ENCODE measurements at places on chromosomes 7 and 10. TPM values are rescaled to one million over a fixed set of nuclear protein-coding genes. Genes with fewer than 3 reads are reported as not detected.

DNA sequence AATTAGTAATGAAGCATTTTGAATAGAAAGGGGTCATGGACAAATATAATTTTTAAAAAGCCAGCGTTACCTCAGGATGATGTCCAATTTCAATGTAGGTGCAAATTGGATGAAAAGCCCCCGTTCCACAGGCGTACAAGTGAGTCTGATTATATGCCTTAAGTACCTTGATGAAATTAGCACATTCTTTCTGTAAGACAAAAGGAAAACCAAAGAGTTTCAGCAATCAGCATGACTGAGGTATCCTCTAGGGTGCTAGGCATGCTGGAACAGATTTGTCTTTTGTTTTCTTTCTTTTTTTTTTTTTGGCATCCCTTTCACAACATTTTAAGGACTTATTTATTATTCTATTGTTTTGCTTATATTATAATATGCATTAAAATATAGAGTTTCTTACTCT is 84.2 kb downstream of the SEMA3A start:
- no peaks in the 10 kb centered on the region for H3K36me3 ChIP-seq
- H3K27ac ChIP-seq: peak overlapping the region; percentile 89
- peak overlapping the region; percentile 43 for H3K4me3 ChIP-seq
- DNase-seq: no peak
- peaks cover 3% of the 10 kb centered on the region for H3K27me3 ChIP-seq

- no peaks in the 10 kb centered on the region for H3K27me3 ChIP-seq
- H3K4me3 ChIP-seq: no peak overlapping the region
- no peaks in the 10 kb centered on the region for H3K36me3 ChIP-seq
- H3K27ac ChIP-seq: no peak overlapping the region
- H3K4me1 ChIP-seq: peaks cover 31% of the 10 kb centered on the region
Observed at GRCh38 chr10:72106896-72107295, 18.5 kb upstream of the SPOCK2 start.

- H3K27me3 ChIP-seq: peaks cover 4% of the 10 kb centered on the region
- H3K4me3 ChIP-seq: no peak overlapping the region
- no peak overlapping the region for H3K27ac ChIP-seq
- DNase-seq: no peak
- no peaks in the 10 kb centered on the region for H3K4me1 ChIP-seq
Observed at GRCh38 chr7:77881871-77882270, 83.3 kb downstream of the PHTF2 start.

GRCh38 chr10:110691139-110691538 is 47.0 kb downstream of the RBM20 start:
- H3K4me1 ChIP-seq: peaks cover under 1% of the 10 kb centered on the region
- no peak for DNase-seq
- H3K27ac ChIP-seq: no peak overlapping the region
- no peak overlapping the region for H3K4me3 ChIP-seq
- H3K27me3 ChIP-seq: no peaks in the 10 kb centered on the region

GRCh38 chr7:148763622-148764021 is 64.9 kb downstream of the CUL1 start:
- no peak for DNase-seq
- H3K27ac ChIP-seq: no peak overlapping the region
- no peaks in the 10 kb centered on the region for H3K4me1 ChIP-seq
- H3K27me3 ChIP-seq: no peaks in the 10 kb centered on the region
- no peaks in the 10 kb centered on the region for H3K36me3 ChIP-seq
- H3K4me3 ChIP-seq: no peak overlapping the region

- peaks cover 12% of the 10 kb centered on the region for H3K4me1 ChIP-seq
- peak; percentile 59 for DNase-seq
- peak overlapping the region; percentile 99 for H3K4me3 ChIP-seq
- H3K36me3 ChIP-seq: no peaks in the 10 kb centered on the region
Observed at GRCh38 chr10:17644485-17644943, 563 bp downstream of the STAM start.

DNA sequence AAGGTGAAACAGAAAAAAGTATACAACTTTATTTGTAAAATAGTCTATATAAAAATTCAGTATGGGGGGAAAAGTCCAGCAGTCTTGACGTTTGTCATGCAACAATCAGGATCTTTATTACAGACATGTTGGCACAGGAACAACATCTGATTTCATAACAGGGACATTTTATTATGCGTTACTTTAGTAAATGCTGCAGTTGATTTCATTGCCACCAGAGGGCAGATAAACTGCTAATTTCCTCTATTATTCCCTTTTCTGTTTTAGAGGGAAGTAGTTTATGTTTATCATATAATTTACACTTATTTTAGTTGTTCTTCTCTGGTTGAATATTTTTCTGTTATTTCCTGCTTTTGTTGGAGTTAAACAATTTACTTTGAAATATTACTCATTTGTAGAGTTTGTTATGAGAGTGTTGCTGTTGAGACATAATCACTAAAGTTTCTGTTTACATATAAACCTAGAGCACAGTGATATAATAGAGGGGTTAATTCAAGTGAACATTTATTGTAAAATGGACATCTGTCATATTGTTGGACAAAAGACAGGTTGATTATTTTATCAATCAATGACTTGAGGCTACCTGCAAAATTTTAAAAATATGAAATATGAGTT is 3.3 kb downstream of the PLXDC2 start:
- peaks cover 4% of the 10 kb centered on the region for H3K4me1 ChIP-seq
- H3K27ac ChIP-seq: no peak overlapping the region
- peaks cover 8% of the 10 kb centered on the region for H3K27me3 ChIP-seq
- no peaks in the 10 kb centered on the region for H3K36me3 ChIP-seq
- DNase-seq: no peak

- no peaks in the 10 kb centered on the region for H3K4me1 ChIP-seq
- H3K27me3 ChIP-seq: peaks cover 10% of the 10 kb centered on the region
- H3K4me3 ChIP-seq: no peak overlapping the region
- H3K27ac ChIP-seq: no peak overlapping the region
- H3K36me3 ChIP-seq: no peaks in the 10 kb centered on the region
Observed at GRCh38 chr7:152871005-152871677, 111.6 kb downstream of the ACTR3B start.

GRCh38 chr10:11175823-11176243 is 158.2 kb downstream of the CELF2 start:
- no peaks in the 10 kb centered on the region for H3K36me3 ChIP-seq
- no peaks in the 10 kb centered on the region for H3K27me3 ChIP-seq
- peaks cover 22% of the 10 kb centered on the region for H3K4me1 ChIP-seq
- no peak overlapping the region for H3K4me3 ChIP-seq
- H3K27ac ChIP-seq: no peak overlapping the region

- peaks cover 5% of the 10 kb centered on the region for H3K36me3 ChIP-seq
- peaks cover 6% of the 10 kb centered on the region for H3K27me3 ChIP-seq
- no peak overlapping the region for H3K27ac ChIP-seq
- no peak for DNase-seq
- no peak overlapping the region for H3K4me3 ChIP-seq
Observed at GRCh38 chr10:103795634-103796270, 59.6 kb downstream of the SH3PXD2A start.

GRCh38 chr10:33723181-33723580 is 388.7 kb upstream of the NRP1 start:
- H3K36me3 ChIP-seq: peaks cover 4% of the 10 kb centered on the region
- H3K27me3 ChIP-seq: peaks cover 4% of the 10 kb centered on the region
- no peak overlapping the region for H3K4me3 ChIP-seq
- H3K4me1 ChIP-seq: peaks cover 7% of the 10 kb centered on the region

DNA sequence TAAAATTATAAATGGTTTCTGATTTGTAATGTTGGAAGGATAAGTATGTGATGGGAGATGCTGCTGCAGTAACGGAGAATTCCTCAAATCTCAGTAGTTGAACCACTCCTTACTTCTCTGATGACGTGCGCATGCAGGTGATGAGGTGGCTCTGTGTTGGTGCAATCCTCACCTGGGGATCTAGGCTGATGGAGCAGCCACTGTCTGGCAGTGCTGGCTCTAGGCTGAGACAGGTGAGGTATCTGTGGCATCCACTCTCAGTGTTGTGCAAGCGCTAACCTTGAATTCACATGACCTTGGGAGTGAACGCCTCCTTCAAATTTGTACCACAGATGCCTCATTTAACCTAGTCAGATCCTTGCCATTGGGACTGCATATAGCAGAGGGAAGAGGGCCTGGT is 35.0 kb downstream of the LHFPL3 start:
- no peak for DNase-seq
- H3K4me3 ChIP-seq: no peak overlapping the region
- peaks cover 6% of the 10 kb centered on the region for H3K4me1 ChIP-seq
- H3K27me3 ChIP-seq: no peaks in the 10 kb centered on the region

- no peak overlapping the region for H3K4me3 ChIP-seq
- no peak for DNase-seq
- H3K27me3 ChIP-seq: no peaks in the 10 kb centered on the region
- no peaks in the 10 kb centered on the region for H3K36me3 ChIP-seq
Observed at GRCh38 chr7:151484971-151485707, 34.6 kb downstream of the RHEB start.

- peaks cover 2% of the 10 kb centered on the region for H3K27me3 ChIP-seq
- no peaks in the 10 kb centered on the region for H3K36me3 ChIP-seq
- no peak for DNase-seq
- H3K27ac ChIP-seq: no peak overlapping the region
- no peak overlapping the region for H3K4me3 ChIP-seq
Observed at GRCh38 chr10:16811765-16812164, 5.5 kb downstream of the RSU1 start.

GRCh38 chr7:143385891-143386781 is 5.0 kb downstream of the ZYX start:
- peaks cover 5% of the 10 kb centered on the region for H3K36me3 ChIP-seq
- peaks cover 10% of the 10 kb centered on the region for H3K27me3 ChIP-seq
- DNase-seq: no peak
- H3K4me1 ChIP-seq: peaks cover 7% of the 10 kb centered on the region

GRCh38 chr7:19290066-19290465 is 144.8 kb upstream of the FERD3L start:
- no peaks in the 10 kb centered on the region for H3K36me3 ChIP-seq
- DNase-seq: no peak
- no peak overlapping the region for H3K4me3 ChIP-seq
- H3K4me1 ChIP-seq: peaks cover 8% of the 10 kb centered on the region

DNA sequence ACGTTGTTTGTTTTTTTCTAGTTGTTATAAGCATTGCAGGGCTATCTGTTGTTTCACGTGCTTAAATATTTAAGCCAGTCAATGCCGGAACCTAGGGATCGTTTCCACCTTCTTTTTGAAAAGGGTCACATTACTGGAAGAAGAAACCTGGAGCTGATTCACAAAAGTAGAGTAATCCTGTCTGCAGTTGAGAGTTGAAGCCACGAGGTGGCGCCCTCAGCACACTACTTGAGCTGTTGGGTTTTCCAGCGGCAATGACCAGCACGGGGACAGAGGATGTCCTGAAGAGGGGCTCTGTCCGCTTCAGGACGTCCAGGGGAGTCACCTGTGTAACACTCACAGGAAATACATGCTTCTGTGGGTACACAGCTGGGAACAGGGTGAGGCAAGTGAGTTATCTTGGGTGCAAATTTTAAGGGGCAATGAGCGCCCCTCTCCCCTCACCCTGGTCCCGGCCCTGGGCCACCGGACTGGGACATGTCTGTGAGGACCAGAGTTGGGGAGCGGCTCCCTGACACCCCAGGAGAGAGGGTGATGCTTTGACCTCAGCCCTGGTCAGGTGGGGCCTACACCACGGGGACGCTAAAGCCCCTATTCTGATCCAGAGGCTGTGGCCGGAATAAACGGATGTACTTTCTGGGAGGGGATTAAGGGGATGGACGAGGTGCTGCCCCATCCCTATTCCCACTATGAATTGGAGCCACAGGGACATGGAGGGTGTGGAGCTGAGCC is 26.3 kb upstream of the WDFY4 start:
- H3K4me1 ChIP-seq: peaks cover 8% of the 10 kb centered on the region
- no peak overlapping the region for H3K27ac ChIP-seq

Gene TRIM73
- 11.2 TPM for total RNA-seq

Gene SH2D4B
- total RNA-seq: 0.12 TPM

Gene TRIM50
- total RNA-seq: not detected

Gene HTR7
- total RNA-seq: 13.3 TPM

Gene CCDC172
- total RNA-seq: not detected

Gene CRYGN
- not detected for total RNA-seq

Gene FBXL13
- total RNA-seq: 1.1 TPM

Gene NPTX2
- total RNA-seq: 81.2 TPM

Measured in glutamatergic neuron (in vitro differentiated cells).